ENCODE measurements at places on chromosomes 13 and 19. TPM values are rescaled to one million over a fixed set of nuclear protein-coding genes. Genes with fewer than 3 reads are reported as not detected.

DNA sequence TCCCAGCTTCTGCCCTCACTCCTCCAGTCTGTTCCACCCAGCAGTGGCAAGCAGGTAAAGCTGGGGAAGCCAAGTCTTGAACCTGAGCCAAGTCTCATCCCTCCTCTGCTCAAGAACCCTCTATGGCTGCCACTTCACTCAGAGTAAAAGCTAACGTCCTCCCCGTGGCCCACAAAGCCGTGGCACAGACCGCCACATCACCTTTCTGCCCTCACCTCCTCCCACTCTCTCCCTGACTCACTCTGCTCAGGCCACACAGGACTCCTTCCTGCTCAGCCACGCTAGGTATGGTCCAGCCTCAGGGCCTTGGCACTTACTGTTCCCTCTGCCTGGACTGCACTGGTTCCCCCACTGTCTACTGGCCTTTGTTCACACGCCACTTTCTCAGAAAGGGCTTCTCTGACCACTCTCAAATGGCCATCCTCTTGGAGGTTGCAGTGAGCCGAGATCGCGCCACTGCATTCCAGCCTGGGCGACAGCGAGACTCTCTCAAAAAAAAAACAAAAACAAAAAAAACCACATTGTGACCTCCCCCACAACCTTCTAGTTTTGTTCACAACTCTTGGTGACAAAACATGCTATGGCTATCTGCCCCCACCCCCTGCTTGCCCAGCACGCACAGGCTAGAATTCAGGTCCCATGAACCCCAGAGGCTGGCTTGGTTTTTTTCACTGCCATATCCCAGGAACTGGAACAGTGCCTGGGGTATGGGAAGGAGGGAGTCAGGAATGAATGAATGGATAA, 15.8 kb downstream of the NDUFB7 start:
- H3K27me3 ChIP-seq, result no peaks in the 10 kb centered on the region
- peak overlapping the region; percentile 89 for H3K27ac ChIP-seq
- peaks cover 56% of the 10 kb centered on the region for H3K4me1 ChIP-seq
- DNase-seq, result no peak
- no peak overlapping the region for H3K4me3 ChIP-seq

- no peaks in the 10 kb centered on the region for H3K4me1 ChIP-seq
- no peak overlapping the region for H3K27ac ChIP-seq
Observed at GRCh38 chr13:38103851-38104250, 234.3 kb upstream of the TRPC4 start.

Gene AXL
- total RNA-seq, result 265 TPM

GRCh38 chr19:3969435-3970312, 1.2 kb downstream of the DAPK3 start:
- H3K36me3 ChIP-seq, result peaks cover 12% of the 10 kb centered on the region
- peaks cover 25% of the 10 kb centered on the region for H3K4me1 ChIP-seq
- no peak for DNase-seq
- H3K4me3 ChIP-seq, result peak overlapping the region; percentile 97
- no peaks in the 10 kb centered on the region for H3K27me3 ChIP-seq

DNA sequence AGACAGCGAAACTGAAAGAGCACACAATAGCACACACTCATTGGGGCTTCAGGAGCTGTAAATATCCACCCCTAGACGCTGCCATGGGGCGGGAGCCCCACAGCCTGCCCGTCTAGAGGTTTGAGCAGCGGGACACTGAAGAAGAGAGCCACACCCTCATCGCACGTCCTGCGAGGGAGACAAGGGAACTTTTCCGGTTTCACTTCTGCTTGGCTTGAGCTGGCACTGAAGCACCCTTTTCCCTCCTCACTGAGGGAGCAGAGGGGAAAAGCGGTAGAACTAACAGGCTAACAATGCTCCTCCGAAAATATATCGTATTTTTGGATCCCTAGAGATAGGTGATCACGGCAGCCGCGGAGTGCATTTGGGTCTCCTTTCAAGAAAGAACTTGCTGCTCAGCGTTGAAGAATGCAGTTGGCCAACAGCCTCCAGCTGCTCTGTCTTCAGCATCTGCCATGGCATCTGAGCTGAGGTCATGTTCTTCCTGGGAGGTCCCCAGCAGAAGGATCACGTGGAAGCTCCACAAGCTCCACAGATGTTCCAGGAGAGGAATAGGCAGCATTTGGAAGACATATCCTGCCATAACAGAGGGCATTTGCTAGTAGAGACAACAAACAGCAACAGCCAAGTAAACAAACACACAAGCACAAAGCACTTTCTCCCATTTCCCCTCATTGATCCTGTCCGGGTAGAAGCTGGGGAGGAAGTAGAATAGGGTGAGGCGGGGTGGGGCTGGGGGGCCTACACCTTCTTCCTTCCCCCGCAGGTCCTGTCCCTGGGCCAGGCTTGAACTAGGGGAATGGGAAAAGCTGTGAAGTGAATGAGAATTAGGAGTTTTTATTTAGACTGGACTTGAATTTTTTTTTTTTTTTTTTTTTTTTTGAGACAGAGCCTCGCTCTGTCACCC, 44.8 kb upstream of the ALOX5AP start:
- H3K36me3 ChIP-seq, result peaks cover 3% of the 10 kb centered on the region
- H3K4me3 ChIP-seq, result peak overlapping the region; percentile 66
- peak overlapping the region; percentile 79 for H3K27ac ChIP-seq
- DNase-seq, result peak; percentile 88
- H3K27me3 ChIP-seq, result peaks cover 4% of the 10 kb centered on the region
- peaks cover 14% of the 10 kb centered on the region for H3K4me1 ChIP-seq

- no peaks in the 10 kb centered on the region for H3K36me3 ChIP-seq
- H3K27ac ChIP-seq, result no peak overlapping the region
- DNase-seq, result no peak
- H3K4me3 ChIP-seq, result no peak overlapping the region
- H3K27me3 ChIP-seq, result peaks cover 3% of the 10 kb centered on the region
Observed at GRCh38 chr13:23445794-23446193, 12.3 kb upstream of the SACS start.

- no peaks in the 10 kb centered on the region for H3K27me3 ChIP-seq
- H3K4me1 ChIP-seq, result peaks cover 51% of the 10 kb centered on the region
- H3K4me3 ChIP-seq, result peak overlapping the region; percentile 90
- H3K36me3 ChIP-seq, result peaks cover 27% of the 10 kb centered on the region
- no peak for DNase-seq
Observed at GRCh38 chr19:16078759-16079707, 2.7 kb downstream of the TPM4 start.

Gene RETN
- total RNA-seq, result not detected

Gene RASAL3
- total RNA-seq, result not detected

All from osteocyte (in vitro differentiated cells).